ENCODE measurements at places on chromosomes 2 and 18.

GRCh38 chr2:20355131-20355530 is 4.5 kb upstream of the PUM2 start:
- no peak for DNase-seq

DNA sequence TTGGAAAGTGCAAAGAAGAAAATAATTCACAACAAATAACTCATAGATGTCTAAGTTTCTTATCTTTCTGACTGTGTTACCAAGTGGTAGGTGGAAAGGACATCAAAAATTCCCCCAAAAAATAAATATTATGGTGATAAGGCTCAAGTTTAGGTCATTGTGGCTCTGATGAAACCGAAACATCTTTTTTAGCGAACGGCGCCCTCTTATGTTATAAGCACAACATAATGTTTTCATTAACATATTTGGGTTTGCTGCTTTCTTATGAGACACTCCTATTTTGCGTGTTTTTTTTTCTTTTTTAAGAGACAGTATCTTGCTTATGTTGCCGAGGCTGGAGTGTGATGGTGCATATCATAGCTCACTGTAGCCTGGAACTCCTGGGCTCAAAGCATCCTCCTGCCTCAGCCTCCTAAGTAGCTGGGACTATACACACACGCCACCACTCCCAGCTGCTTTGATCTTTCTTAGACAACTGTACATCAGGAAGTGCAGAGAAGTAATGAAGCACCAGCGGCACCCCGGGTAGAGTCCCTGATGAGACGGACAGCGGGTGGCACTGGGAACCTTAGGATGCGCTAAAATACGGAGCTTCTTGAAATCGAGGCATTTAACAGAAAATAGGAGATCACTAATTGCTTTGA is 38.5 kb upstream of the SLC35G4 start:
- DNase-seq, result no peak

GRCh38 chr2:209121691-209122090 is 302.2 kb upstream of the MAP2 start:
- no peak for DNase-seq

DNA sequence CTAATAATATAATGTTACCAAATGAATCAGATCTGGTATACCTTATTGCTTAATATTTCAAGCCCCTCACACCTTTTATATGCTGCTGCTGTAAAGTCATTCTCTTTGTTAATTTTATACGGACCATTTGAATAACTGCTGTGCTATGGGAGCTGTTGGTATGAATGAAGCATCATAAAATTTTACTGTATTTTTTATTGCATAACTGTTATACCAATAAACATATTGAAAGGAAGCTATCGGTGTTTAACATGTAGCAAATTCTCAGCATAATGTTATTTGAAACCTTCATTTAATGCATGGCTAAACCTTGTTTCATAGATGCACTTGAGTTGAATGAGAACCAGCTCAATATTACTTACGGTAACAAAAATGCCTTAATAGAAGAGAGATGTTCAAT is 1040.3 kb downstream of the SOCS6 start:
- no peak for DNase-seq

DNA sequence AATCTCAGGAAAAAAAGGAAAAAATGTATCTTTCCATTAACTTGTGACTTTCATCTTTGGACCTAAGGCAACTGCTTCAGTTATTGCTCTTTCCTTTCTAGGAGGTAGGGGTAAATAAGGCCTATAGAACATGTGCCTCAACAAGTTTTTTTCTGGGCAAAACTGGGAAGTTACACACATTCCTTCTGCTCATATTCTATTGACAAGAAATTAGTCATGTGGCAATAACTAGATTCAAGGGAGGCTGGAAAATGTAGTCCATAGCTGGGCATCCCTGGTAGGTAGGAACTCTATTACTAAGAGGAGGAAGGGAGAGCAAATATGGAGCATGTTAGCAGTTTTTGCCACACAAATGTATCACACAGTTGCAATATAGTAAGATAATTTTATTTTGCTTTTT is 37.7 kb upstream of the NEMP2 start:
- no peak for DNase-seq

- DNase-seq, result peak; percentile 31
Observed at GRCh38 chr18:36354989-36355388, 57.5 kb downstream of the FHOD3 start.
